ENCODE measurements at places on chromosomes 3 and 15.

DNA sequence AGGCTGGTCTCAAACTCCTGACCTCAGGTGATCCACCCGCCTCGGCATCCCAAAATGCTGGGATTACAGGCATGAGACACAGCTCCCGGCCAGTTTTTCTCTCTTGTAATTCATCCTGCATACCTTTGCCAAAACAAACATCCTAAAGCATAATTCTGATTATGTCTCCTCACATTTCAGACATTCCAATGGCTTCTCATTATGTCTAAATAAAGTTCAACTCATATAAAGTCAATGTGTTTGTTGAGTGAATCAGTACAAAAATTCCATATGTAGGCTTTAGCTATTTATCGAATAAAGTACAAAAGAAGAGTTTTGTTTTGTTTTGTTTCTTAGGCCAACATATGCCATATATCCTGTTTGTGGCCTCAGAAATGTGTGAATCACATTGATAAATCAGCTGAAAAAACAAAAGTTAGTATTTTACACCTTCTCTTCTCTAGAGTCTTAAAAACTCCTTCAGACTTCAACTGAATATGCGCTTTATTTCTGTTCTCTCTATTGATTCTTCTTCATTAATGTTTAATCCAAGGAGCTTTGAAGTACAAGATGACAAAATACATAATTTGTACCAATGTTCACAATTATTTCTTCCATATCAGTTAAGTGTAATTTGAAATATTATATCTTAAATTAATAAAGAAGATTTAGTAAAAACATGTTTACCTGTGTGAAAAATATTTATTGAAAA is 165.8 kb downstream of the MECOM start:
- DNase-seq = no peak

DNA sequence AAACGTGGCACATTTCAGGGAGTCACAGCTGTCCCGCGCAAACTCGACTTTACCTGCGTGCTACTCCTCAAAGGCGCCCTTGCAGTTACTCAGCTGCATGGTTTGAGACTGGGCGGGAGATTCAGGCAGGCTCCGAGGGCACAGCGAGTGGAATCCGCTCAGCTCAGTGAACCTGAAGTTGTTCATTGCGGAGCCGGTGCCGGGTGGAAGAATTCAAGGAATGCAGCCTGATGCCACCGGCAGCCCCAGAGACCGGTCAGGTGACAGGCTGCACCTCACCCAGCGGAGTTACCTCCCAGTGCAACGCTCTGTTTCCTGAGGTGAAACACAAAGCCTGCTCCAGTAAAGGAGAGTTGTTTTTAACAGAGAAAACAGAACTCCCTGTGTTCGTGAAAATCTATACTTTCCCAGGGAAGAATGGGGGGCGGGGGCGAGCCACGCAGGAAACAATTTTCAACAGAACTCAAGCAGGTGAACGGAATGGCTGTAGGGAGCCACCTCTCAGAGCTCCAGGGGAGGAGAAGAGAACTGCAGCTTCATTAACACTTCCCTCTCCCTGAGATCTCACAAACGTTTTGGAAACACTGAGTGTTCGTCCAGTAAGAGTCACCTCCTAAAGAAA is 3.8 kb downstream of the VEPH1 start:
- DNase-seq = no peak

- no peak for DNase-seq
Measured at GRCh38 chr15:63056829-63057228, 14.3 kb downstream of the TPM1 start.

DNA sequence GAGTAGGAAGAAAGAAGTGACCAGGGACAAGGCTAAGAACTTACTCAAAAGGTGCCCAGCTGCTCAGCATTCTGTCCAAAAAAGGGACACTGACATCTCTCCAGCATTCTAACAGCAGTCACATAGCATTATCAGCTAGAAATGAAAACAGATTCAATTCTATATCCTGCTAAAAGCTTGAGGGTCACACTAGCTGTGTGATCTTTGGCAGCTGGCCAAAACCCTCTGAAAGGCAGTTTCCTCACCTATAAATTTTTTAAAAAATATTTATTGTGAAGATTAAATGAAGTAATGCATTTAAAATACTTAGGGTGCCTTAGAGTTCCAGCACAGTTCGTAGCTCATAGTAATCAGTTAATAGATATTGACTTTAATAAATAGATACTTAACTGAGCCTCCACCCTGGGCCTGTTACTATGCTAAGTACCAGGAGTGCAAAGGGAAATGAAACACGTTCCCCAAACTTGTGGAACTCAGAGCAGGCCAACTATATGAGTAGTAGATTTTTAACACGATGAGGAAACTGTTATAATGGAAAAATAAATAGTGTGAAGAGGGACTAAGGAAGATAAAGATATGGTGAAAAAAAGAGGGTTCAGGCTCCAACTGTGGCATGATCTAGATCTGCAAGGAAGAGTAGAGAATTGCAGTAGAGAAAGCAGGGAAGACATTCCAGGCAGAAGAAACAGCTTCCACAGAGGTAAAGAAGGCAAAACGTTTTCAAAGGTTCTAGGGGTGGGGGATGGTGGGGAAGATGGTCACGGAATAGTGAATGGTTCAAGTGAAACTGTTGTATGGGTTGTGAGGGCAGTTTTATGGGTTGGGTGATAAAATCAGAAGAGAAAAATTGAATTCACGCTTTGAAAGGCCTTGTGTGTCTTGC is 11.4 kb downstream of the CD86 start:
- DNase-seq = no peak

- no peak for DNase-seq
Measured at GRCh38 chr3:32420126-32421038, 28.7 kb downstream of the CMTM7 start.

DNA sequence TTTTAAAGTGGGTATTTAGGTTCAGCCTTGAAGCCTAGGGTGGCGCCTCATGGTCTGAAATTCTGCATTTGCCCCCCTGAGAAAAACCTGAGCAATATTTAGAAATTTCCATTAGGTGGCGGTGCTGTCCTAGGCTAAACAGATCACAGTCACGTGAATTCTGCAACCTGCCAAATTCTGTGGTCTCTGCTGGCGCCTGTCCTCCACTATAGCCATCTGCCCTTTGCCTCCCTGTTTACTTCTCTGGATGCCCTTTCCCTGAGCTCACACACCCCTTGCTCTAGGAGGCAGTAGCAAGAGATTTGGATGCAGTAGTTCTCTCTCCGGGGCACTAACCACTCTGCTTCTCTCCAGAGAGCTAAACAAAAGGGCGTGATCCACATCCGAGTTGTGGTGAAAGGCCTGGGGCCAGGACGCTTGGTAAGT is 9.1 kb downstream of the MRPS11 start:
- DNase-seq = no peak

- peak; percentile 78 for DNase-seq
Measured at GRCh38 chr3:52144034-52144795, 10.0 kb downstream of the POC1A start.

GRCh38 chr15:77060546-77060945 is 10.4 kb downstream of the TSPAN3 start:
- DNase-seq = no peak

DNA sequence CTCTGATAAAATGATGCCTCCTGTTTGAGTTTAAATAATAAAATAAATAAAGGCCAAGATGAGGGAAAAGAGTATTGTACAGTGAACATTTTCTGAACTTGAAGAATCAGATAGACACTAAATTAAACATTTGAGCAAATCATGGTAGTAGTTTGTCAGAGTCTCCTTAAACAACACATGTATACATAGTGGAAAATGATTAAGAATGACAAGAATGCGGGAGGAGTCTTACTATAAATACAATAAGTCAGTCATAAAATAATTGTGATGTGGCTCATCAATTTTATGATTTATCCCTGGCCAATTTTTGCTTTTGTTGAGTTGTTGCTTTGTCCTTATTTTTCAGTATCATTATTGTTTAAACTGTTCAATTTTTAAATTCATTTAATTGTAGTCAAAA is 158.0 kb upstream of the TMC3 start:
- DNase-seq = no peak

DNA sequence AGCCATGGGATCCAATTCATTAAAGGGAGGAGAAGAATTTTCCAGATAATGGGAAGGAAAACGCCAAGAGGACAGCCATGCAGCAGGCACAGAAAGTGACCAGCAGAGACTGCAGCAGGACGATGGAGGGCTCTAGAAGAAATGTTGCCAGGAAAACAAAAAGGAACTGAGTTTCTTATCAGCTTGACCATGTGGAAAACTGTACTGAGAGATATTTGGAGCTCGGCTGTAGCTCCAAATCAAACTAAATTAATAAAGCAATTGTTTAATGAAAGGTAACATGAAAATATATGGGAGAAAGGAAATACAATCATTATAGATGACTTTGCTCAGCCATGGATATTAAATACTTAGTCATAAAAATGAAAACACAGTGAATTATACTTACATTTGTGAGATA is 63.7 kb downstream of the SSR3 start:
- DNase-seq = no peak

DNA sequence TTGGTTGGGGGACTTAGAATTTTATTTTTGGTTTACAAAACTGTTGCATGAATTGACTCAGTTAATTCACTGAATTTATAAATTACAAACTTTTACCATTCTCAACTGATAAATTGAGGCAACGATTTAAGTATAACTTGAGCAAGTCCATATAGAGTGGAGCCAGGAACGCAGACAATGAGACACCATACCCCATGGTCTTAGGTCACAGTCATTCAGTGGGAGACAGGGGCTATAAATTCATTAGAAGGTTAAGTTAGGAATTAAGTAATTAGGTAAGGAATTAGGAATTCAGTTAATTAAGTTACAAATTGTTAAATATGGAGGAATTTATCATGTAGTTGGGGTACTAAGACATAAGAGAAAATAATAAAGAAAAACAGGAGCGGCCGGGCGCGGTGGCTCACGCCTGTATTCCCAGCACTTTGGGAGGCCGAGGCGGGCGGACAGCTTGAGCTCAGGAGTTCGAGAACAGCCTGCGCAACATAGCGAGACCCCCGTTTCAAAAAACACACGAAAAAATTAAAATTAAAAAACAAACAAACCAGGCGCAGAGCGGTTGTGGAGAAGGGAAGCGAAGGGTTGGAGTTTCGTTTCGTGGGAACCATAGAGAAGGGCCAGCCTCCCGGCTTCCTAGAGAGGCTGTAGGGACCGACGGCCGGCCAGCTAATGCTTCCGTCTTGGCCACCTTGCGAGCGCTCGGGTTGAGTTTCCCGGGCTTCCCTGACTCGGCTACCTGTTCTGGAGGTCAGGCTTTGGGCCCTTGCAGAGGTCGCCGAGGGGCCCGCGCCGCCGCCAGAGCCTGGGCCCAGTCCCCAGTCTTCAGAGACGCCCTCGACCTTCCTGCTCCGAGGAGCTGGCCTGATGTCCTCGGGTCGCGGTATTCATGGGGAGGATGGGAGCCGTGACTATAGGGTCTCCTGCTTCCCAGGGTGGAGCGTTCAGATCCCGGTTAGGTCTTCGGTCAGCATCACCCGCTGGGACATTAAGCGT is at the start of gene ZNF619:
TSS of gene ZNF619 (plus strand) at position 645 of the 993 bp plus-strand sequence. CDS start 858 bp downstream, outside the sequence.
- DNase-seq = peak; percentile 34

GRCh38 chr3:181711325-181712135 is at the start of gene SOX2:
Gene SOX2, plus strand, starts transcription at chr3:181711925. Its CDS starts 436 bp downstream, at chr3:181712361.
- no peak for DNase-seq

- DNase-seq = no peak
Measured at GRCh38 chr3:43907508-43907858, 216.7 kb downstream of the ABHD5 start.

DNA sequence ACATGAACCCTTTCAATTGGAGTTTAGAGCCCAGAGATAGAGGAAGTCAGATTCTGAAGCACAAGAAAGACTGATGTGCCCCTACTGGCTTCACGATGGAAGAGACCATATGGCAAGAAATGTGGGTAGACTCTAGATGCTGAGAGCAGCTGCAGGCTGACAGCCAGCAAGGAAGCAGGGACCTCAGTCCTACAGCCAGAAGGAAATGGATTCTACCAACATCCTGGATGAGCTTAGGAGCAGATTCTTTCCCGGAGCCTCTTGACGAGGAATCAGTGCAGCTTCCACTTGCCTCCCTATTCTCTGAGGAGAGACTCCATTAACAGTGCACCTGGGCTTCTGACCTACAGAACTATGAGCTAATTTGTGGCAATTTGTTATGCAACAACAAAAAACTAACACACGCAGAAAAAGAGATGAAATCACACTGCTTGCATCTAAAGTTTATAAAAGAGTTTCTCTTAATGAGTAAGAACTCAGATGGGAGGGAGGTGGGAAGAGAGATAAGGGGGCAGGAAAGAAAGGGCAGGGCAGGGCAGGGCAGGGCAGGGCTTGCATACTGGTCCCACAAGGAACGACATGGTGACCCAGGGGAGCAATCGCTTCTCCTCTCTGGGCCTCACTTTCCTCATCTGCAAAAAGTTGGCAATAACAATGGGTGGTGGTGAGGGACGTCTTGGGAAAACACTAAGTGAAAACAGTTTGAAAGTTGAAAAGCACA is 440.9 kb downstream of the FOXP1 start:
- no peak for DNase-seq

DNA sequence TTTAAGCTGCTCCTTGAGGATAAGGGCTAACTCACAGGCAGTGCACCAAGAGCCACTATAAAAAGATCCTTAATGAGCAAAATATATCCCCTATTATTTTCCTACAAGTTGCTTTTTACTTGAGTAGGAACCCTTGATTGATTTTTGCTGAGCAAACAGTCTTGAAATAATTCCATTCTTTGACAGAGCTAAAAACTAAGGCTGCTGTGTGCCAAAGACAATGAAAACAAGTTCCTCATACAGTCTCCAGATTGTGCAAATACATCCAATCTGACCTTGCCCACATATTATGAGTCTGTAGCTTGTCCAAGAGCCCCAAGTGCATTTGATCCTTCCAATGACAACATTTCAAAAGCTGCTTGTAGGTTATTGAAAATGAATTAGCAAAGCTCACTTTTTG is 15.0 kb downstream of the PRKAR2A start:
- DNase-seq = no peak

DNA sequence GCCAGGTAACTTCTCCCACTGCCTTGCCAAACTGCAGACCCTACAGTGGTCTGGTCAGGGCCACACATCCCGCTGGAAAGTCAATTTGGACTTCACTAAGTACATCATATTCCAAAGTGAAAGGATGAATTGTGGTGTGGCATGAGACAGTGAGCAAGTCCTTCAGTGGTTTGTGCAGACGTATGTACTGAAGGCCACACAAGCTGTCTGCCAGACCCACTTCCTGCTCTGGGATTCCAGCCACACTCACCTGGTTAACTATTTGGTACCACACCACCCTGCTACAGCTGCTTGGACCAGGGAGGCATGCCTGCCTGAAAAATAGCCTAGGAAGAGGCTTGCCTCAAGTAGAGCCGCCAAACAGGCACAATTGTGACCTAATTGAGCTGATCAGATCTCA is 94.1 kb upstream of the STRIT1 start:
- DNase-seq = no peak

GRCh38 chr3:112297714-112298113 is 3.7 kb upstream of the SLC9C1 start:
- no peak for DNase-seq
